Pulmonary artery endothelial cell (primary cell): ENCODE measurements at places on chromosomes 6 and 20. TPM values are rescaled to one million over a fixed set of nuclear protein-coding genes. Genes with fewer than 3 reads are reported as not detected.

The EBF4 gene
- 1.8 and 2.0 TPM in 2 replicates for total RNA-seq

DNA sequence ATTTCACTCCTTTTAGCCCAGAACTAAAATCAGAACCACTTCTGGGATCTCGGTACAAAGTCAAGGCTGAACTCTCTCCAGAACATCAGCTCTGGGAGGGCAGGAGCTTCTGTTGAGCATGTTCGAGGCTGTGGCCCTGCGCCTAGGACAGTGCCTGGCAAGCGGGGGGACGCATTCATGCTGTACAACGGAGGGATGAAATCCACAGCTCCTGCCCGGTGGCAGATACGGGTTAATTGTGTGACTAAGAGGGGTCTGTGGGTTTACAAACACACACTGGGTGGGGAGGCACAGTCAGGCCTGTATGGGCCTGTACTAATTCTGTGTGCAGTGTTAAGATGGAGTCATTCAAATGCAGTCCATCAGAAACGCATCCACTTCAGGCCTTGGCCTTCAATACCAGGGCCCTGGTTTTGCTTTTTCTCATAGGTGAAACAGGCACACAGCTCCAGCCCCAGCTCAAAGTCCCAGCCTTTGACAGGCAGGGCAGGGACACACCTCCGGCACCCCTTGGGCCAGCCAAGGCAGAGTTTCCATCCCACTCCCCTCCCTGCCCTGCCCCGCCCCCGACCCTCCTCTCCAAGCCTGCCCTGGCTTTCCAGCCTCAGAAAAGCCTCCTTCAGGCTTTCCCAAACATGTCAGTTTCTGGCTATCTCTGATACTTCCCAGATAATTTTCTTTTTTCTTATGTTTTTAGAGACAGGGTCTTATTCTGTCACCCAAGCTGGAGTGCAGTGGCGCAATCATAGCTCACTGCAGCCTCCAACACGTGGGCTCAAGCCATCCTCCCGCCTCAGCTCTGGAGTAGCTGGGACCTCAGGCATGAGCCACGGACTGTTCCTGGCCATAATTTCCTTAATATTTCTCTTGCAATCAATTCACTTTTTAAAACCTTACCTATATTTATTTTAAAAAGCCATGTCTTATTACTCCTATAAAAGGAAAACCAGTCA, 109.8 kb downstream of the SULF2 start:
- DNase-seq = no peak

- no peak for DNase-seq
These were observed 102.7 kb downstream of the RIN2 start for GRCh38 chr20:19860737-19861136.

The FKBP1C gene
- 0.40 and 1.8 TPM in 2 replicates for total RNA-seq

The IL17F gene
- total RNA-seq = not detected in 2 replicates

The RBPJL gene
- total RNA-seq = not detected in 2 replicates

DNA sequence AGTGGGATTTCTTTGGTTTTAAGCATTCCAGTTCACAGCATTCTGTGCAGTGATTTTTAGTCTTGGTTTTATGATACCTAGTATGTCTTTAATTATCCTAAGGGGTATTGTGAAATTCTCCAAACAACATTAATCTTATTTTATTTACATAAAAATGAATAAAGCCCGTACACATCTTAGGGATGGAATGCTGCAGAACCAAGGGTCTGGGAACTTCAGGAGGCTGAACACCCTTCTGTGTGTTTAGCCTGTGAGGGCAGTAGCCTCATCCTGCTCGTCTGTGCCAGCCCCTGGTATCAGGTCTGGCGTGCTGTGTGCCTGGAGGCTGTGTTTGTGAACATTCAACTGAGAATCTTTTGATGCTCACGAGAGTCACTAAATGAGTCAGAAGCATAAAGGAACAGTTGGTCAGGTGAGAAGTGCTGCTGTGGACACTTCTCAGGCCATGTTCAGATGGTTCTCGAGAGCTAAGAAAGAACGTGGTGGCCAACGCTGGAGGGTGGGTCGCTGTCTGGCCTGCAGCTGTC, 25.2 kb upstream of the C20orf204 start:
- no peak for DNase-seq
